Amniotic stem cell (primary cell): ENCODE measurements at places on chromosomes 1 and 21.
A peak's percentile ranks its signal among the peaks of the same experiment; 100 is the strongest.

GRCh38 chr1:183498342-183498991, 26.2 kb downstream of the SMG7 start:
- DNase-seq = no peak

DNA sequence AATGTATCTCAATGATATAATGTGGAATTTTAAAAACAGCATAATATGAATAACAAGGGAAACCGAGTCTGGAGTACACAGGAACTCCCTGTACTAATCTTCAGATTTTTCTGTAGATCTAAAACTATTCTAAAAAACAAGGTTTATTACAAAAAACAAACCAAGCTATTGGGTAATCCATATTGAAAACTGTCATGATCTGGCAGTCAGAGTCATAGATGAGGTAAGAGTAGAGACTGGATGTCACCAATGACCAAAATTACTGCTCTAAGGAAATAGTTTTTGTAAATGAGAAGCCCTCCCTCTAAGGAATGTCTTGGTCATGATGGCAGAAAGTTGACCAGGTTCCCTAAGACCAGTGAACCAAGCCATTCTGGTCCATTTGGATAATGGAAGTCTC, 2.4 kb upstream of the SPOCD1 start:
- no peak for DNase-seq

DNA sequence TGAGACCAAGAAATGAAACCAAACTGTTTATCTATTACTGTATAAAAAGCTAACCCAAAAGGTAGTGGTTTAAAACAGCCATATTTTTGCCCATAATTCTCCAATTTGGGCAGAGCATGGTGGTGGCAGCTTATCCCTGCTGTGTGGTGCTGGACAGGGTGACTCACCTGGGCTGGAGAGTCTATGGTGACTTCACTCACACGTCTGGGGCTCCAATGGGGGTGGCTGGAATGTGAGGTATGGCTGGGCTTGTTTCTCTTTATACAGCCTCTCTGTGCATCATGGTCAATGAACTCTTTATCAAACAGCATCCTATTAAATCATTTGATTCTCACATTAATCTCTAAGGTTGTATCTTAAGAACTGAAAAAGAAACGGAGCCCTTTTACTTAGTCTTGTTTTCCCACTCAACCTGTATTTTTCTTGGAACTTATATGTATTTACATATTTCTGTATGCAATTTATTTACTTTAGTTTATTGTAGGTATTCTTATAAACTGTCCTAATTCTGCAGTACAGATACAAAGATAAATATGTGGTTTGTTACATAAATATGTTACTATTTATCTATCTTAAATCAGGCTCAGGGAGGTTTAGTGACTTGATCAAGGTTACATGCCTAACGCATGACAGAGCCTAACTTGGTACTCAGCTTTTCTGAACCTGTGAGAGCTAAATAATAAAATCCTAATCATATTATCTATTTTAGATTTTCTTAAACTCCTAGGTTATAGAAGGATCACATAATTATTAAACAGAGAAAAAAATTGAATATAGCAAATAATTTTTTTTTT, 37.5 kb upstream of the WLS start:
- DNase-seq = no peak

GRCh38 chr1:9025449-9025848, 774 bp downstream of the SLC2A7 start:
- DNase-seq = no peak

DNA sequence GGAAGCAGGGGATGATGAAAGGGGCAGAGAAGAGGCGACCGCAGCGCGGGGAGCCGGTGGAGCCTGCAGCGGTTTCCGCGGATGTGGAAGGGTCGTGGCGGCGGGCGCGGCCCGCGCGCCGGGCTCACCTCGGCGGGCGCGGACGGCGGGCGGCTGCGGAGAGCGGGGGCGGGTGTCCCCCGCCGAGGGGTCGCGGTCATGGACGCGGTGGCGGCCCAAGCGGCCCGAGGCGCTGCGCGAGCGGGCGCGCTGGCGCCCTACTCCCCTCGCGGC, 572 bp downstream of the LPGAT1 start:
- no peak for DNase-seq

- no peak for DNase-seq
These were observed 18.5 kb downstream of the LRRC41 start for GRCh38 chr1:46284597-46285564.

DNA sequence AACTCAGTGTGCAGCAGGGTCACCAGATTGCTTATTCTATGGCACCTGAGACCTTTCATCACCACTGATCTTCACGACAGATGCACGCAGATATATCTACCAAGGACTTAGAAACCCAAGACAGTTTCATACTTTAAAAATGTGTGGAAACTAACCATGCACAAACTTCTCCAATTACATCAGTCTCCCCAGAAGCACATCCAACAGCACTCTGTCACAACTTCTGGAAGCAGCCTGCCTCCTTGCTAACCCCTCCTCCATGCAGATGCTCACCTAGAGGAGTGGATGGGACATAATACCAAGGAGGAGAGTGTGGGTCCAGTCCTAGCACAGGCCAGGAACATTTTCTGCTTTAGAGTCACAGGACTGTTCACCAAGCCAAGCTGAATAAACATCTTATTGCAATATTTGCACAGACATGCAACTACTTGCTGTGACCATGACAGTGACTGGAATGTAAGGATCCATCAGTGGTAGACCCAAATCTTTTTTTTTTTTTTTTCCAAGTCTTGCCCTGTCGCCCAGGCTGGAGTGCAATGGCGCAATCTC, 69.4 kb downstream of the HIVEP3 start:
- DNase-seq = no peak

GRCh38 chr1:183090391-183091006, 67.3 kb downstream of the LAMC1 start:
- DNase-seq = no peak

GRCh38 chr1:64199154-64199553, 4.3 kb upstream of the UBE2U start:
- no peak for DNase-seq

DNA sequence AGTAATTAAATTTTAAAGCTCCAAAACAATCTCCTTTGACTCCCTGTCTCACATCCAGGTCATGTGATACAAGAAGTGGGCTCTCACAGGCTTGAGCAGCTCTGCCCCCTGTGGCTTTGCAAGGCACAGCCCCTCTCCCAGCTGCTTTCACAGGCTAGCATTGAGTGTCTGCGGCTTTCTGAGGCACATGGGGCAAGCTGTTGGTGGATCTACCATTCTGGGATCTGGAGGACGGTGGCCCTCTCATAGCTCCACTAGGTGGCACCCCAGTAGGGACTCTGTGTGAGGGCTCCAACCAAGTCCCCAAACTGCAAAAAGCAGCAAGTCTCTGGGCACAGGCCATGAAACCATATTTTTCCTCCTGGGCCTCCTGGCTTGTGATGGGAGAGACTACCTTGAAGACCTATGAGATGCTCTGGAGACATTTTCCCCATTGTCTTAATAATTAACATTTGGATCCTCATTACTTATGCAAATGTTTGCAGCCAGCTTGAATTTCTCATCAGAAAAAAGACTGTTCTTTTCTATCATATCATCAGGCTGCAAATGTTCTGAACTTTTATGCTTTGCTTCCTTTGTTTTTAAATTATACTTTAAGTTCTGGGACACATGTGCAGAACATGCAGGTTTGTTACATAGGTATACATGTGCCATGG, 554.1 kb upstream of the OLFM3 start:
- DNase-seq = no peak

- DNase-seq = no peak
These were observed 8.8 kb upstream of the ATP13A2 start for GRCh38 chr1:17020502-17020901.

DNA sequence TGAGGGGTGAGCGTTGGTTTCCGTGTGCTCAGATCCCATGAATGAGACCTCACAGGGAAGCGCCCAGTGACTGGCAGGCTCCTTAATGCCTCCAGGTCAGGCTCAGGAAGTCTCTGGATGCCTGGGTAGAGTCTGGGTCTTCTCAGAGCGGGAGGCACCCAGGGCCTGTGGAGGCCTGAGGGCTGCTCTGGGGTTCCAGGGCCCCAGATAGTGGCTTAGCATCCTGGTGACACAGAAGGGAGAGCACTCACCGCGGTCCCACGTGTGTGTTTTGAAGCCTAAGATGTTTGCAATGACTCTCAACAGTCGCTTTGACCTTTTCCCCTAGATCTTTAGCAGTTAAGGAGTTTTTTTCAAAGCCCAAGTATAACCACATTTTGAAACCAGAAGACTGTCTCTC, 25.0 kb downstream of the PRMT2 start:
- no peak for DNase-seq

- no peak for DNase-seq
These were observed 484.5 kb upstream of the DAB1 start for GRCh38 chr1:57908147-57908890.

DNA sequence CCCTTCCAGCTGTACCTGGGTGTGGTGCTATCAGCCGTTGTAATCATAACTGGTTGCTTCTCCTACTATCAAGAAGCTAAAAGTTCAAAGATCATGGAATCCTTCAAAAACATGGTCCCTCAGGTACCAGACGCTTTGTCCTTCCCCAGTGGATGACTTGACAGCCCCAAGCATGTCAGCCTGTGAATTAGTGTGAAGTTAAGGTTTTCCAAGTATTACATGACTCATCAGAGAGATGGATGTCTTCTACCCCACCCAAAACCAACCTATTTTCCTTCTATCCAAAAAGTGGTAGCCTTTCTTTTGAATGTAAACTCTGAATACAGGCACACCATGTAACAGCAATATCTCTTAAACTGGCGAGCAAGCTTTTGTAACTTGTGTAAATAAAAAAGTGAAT, 15.1 kb downstream of the ATP1A1 start:
- no peak for DNase-seq

GRCh38 chr1:39332291-39332690, 127.8 kb downstream of the MACF1 start:
- no peak for DNase-seq

- DNase-seq = peak; percentile 34
These were observed 123.7 kb downstream of the NTNG1 start for GRCh38 chr1:107264561-107264960.

GRCh38 chr21:41480086-41480690, 27.8 kb downstream of the TMPRSS2 start:
- DNase-seq = no peak

DNA sequence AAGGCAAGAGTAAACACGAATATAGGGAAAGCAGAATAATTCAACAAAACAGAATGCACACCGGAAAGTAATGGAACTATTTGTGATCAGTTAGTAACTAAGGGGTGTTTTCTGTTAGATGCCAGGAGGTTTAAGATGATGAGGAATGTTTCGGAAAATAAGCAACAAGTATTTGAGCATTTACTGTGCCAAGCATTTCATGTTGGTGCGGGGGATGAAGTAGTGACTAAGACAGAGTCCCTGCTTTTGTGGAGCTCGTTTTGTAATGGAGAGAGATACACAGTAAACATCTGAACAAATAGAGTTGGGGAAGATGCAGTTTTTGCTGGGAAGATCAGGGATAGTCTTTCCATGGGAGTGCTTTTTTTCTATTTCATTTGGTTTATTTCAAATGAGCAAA, 78.7 kb downstream of the DYRK1A start:
- no peak for DNase-seq

GRCh38 chr1:152906023-152906565, 2.3 kb upstream of the IVL start:
- DNase-seq = no peak

DNA sequence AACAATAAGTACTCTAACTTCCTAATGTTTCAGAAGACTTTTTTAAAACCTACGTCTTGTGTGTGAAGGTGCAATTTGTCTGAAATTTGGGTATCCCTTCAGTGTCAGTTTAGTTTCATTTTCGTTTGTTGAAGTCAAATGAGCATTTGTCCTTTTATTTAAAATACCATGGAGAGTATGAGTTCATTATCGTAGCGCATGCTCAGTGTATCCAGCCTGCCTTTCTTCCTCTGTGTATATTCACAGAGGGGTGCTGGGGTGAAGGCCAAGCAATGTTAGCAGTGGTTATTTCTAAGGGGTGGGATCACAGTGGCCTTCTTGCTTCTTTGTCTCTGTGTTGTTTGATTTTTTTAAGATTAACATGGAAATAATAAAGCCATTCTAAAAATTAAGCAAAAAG, 43.2 kb downstream of the CNN3 start:
- no peak for DNase-seq

DNA sequence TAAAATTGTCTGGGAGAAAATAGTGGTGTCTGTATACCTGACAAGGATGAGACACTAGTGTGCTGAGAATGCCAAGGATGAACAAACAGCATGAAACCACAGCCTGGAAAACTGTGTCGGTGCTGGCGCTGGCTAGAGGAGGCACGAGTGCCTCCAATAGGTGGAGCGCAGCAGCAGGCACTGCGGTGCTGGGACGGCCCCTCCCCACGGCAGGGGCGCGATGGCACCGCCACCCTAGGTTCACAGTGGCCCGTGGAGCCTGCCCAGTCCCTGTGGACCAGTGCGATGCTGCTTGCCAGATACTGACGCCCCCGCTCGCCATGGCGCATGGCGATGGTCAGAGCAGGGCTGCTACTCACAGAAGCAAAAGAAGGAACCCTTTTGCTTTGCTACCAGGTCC, 6.8 kb downstream of the CFAP410 start:
- no peak for DNase-seq

DNA sequence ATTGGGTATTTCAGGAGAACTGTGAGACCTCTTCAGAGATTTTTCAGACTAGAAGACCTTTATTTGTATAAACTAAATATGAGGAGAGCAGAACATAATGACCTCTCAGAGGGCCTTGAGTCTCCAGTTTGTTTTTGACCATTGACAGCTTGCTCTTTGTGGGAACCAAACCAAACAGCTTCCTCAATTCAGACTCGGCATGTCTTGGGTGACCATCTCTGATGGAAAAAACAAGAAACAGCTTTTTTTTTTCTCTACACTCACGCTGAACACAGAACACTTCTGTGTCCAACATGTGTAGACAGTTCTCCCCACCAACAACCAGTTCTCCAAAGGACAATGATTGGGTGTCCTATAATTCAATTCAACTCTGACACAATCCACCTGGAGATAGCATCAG, 11.5 kb downstream of the ATP1A4 start:
- DNase-seq = no peak

- no peak for DNase-seq
These were observed 5.1 kb downstream of the IFNAR2 start for GRCh38 chr21:33234635-33235520.

DNA sequence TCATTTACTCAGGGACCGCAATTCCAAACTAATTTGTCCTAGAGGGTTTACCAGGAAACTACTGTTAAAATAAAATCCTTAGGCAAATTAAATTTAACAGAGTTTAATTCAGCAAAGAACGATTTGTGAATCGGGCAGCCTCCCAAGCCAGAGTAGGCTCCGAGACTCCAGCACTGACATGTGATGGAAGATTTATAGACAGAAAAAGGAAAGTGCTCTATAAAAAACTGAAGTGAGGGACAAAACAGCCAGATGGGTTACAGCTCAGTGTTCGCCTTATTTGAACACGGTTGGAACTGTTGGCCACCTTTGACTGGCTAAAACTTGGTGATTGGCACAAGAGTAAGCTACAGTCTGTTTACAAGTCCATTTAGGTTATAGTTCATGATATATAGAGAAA, 35.2 kb upstream of the RCSD1 start:
- no peak for DNase-seq
